ENCODE measurements at places on chromosomes 3 and 15.

DNA sequence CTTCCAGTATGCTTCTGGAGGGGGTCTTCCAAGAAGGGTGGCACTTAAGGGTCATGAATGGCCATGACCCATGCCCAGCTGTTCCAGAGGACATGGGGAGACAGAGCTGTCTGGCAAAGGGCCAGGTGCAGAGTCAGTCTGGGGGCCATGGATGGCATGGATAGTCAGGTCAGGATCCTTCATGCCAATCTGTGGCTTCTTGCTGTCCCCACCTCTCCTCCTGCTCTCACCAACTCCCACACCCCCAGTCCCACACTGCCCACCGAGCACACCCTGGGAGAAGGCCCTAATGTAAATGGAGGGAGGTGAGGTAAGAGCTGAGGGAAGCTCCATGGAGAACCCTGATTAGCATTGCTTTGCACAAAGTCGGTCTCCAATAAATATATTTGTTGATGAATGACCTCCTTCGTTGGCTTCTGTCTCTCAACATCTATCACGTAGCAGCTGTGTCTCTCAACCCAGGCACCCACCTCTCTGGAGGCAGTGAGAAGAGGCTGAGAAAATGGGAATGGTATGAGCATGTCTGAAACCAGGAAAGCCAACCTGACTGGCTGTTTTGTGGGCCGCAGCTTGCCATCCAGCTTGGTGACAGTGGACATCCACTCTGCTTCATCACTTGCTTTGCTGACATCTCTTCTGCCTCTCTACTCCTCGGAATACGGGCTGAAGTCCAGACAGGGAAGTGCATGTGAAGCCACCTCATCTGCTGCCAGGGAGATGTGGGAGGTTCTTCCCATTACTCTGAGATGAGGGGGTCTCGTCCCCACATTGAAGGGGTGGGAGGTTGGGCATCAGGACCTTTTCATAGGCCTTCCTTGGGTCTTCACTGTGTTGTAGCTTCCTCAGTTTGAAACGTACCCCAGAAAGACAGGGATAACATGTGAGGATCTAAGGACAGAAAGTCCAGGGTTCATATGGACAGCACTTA is 37.7 kb upstream of the RAB6B start:
- no peak for DNase-seq

- DNase-seq: no peak
These were observed 14.2 kb downstream of the CFAP91 start for GRCh38 chr3:119716998-119717397.

DNA sequence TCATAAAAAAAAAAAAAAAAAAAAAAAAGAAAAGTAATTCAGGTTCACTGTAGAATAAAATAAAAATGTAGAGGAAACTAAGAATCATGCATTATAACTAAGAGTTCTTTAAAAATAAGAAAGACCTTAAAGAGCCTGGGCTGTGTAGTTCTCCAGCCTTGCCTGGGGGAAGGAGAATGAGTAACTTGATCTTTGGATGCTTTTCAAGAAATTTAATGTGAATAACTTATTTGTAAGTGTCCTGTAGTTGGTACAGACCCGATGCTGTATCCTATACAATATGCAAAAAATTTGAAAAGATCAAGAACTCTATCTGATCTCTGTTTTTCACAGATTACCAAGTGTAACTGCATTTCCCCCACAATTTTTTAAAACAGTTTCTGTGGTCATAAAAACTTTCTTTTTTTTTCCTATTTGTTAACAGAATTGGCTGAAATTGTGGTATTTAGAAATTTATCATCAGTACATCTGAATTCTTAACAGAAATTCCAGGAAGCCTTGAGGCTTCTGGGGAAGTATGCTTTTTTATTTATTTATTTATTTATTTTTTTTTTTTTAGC is 195.3 kb downstream of the THRB start:
- no peak for DNase-seq

GRCh38 chr3:121431726-121432517 is 113.9 kb downstream of the POLQ start:
- DNase-seq: no peak

- no peak for DNase-seq
These were observed at the start of gene PPM1L for GRCh38 chr3:160755776-160756304. PPM1L (plus strand) TSS chr3:160756231.

- no peak for DNase-seq
These were observed 27.6 kb downstream of the RFT1 start for GRCh38 chr3:53102601-53103147.
